ENCODE measurements at places on chromosomes 3 and 15.

DNA sequence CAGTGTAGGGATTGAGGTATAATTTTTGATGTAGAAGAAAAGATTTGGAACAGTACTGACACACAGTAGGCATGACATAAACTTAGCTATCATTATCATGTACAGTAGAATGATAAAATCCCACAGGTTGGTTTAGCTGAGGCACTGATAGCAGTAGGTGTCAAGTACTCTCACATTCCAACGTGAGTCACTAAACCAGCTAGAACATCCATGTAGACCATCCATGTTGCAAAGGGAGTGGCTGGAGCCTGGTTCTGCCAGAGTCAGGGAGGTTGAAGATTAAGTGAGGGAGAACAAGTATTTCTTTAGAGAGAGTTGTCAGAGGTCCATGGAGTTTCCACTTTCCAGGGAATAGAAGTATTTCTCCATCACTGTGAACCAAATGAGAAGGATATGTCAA lies 157.2 kb upstream of the TMEM108 start:
- no peak for DNase-seq

GRCh38 chr3:179000144-179000543 lies 71.5 kb downstream of the ZMAT3 start:
- DNase-seq = no peak

DNA sequence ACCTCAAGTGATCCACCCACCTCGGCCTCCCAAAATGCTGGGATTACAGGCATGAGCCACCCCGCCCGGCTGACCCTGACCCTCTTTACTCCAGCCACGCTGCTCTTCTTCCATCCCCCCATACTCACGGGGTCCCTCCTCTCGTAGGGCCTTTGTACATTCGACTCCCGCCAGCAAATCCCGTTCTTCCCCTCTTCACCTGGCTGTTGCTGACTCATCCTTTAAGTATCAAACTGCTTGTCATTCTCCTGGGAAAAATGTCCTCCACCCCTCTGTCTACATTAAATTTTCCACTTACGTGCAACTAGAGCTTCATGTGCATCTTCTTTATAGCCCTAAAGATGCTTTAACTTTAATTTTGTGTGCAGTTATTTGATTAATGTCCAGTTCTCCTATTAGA lies 203.1 kb downstream of the OPA1 start:
- DNase-seq = no peak

DNA sequence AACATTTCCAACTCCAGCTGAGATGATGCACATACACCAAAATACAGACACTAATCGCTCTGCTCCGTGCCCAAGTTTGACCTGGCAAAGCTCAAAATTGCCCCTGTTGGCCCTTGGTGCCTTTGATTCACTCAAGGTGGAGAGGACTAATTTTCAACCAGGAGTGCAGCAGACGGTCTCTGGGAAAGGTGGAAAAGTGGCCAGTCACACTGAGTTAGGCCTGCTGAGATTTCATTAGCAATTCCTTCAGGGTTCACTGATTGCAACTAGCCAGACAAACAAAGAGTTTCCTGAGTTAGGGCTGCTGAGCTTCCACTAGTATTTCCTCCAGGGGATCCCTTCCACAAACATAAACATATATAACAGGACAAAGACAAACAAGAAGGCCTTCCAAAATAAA lies 28.7 kb upstream of the LHFPL4 start:
- DNase-seq = no peak

GRCh38 chr3:46353647-46354410 lies at the start of gene CCR2:
Gene CCR2 (plus strand): TSS chr3:46354111. CDS start chr3:46357528, 3,417 bp downstream.
- DNase-seq = no peak

GRCh38 chr15:70342141-70342540 lies 244.4 kb upstream of the TLE3 start:
- DNase-seq = no peak

GRCh38 chr3:66485291-66485968 lies 15.4 kb downstream of the LRIG1 start:
- no peak for DNase-seq

DNA sequence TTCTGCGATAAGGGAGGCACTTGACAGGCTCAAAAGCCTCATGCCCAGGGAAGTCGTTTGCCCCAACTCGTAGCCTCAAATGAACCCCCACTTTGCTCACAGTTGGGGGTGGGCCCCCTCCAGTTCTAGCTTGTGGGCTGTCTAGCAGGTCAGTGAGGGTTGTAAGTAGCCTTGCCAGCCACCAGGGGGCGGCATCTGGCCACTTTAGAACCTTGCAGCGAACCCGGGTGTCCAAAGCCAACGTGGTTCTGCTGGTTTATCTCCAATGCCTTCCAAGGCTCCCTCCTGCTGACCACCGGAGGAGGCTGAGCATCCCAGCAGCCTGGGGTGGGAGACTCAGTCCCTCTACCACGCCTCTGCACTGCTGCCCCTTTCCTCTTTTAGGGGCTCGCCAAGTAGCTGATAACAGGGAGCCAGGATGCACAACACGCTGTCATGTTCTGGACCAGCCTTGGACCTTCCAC lies 9.2 kb upstream of the RBSN start:
- DNase-seq = peak; percentile 63

- DNase-seq = no peak
Observed at GRCh38 chr3:189789432-189789831, 158.2 kb downstream of the TP63 start.

- no peak for DNase-seq
Observed at GRCh38 chr3:6060251-6060650, 800.7 kb upstream of the GRM7 start.

DNA sequence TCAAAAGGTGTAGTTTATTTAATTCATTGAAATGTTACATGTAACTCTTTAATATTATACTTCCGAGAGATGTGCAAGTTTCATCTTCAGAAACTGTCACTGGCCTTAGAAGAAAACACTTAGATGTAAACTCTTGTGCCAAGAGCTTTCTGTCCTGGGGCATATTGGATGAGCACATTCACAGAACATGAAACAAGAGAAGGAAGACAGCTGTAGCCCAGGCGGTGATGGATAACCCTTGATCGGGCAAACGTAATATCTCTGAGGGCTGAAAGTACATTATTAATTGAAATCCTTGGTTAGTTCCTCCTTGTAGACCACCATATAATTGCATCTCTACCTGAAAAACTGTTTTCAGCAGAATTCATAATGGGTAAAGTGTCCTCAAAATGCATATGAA lies 67.4 kb downstream of the MECOM start:
- DNase-seq = no peak

GRCh38 chr3:137264843-137265330 lies 307.1 kb downstream of the IL20RB start:
- no peak for DNase-seq

DNA sequence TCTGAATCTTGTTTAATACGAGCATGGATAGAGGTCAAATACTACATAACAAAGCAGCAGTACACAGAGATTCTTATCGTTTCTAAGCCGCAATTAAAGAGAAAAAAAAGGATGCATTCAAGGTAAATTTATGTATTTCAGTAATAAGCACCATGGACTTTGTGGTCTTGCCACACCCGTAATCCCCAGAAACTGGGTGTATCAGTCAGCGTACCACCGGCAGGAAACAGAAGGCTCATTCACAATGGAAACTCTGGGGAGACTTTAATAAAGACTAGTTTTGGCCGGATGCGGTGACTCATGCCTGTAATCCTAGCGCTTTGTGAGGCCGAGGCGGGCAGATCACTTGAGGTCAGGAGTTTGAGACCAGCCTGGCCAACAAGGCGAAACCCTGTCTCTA lies 81.9 kb upstream of the ZNF280D start:
- DNase-seq = no peak

DNA sequence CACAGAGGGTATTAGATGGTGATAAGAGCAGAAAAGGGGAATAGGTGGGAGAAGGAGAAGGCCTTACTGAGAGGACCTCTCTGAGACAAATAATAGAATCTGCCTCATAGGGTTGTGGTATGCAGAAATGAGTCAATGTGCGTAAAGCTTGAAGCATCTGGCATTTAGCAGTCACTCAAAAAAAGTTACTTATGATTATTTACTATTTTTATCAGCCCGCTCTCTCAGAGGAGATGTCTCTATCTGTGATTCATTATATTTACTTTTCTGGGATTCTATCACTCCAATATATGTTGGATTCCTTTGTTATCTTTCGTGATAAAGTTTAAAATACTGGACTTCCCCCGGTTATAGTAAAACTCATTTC lies 4.6 kb upstream of the TM4SF1 start:
- no peak for DNase-seq

GRCh38 chr3:195475614-195476013 lies 32.8 kb upstream of the ACAP2 start:
- no peak for DNase-seq
